CD4-positive, alpha-beta T cell (primary cell): ENCODE measurements at places on chromosomes 16 and 17.

- no peak for DNase-seq
These were observed 23.3 kb upstream of the GRB2 start for GRCh38 chr17:75428543-75429469.

- no peak for DNase-seq
These were observed 116.5 kb upstream of the ADAMTS18 start for GRCh38 chr16:77551357-77551756.

DNA sequence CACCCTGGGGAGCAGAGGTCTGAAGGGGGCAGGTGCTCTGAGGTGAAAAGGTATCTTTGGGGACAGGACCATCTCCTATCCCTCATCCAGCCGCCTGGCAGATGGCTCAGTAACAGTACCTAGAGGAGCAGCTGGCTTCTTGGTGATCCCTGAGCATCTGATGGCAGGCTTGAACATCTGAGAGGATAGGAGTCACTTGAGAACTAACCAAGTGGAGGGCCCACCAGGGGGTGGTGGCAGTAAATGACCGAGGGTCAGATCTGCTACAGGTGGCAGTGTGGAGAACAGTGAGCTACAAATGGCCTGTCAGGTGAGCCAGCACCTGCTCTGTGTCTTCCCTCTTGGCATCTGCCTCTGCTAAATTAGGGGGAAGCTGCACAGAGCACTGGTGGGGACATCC, 13.8 kb downstream of the HROB start:
- DNase-seq: no peak

DNA sequence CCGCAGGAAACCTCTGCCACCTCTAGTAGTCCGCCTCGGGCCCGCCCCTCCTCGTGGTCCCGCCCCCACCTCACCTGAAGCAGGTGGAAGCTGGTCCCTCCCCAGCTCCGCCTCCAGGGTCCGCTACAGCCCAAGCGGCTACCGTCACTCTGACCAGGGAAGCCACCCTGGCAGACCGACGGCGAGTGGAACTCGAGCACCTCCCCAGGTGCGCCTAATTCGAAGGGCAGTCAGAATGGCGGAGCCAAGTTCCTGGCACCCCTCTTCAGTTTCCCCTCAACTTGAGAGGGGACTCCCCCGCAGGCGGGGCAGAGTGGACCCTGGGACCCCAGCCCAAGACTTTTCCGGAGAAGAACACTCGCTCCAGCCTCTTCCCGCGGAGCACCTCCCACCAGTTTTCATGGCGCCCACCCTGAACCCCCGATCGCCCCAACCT, 507 bp downstream of the FHOD1 start:
- DNase-seq: no peak
